ENCODE measurements at places on chromosomes 6 and 20.
A peak's percentile ranks its signal among the peaks of the same experiment; 100 is the strongest.

DNA sequence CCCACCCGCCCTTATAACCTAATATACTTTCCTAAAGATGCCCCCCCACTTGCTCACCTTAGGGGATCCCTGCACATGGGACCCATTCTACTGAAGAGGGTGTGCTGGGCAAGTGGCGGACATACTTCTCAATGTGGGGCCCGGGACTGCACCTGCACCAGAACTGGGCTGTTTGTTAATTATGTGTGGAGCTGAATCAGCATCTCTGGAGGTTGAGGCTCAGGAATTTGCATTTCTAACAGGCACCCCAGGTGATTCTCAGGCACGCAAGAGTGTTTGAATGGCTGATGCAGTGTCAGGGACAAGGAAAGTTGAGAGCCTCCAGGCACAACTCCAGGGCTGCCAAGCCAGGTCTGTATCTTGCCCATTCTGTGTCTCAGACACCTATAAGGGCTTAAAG lies 8.9 kb upstream of the PTPRT start:
- no peak for DNase-seq

- no peak for DNase-seq
Observed at GRCh38 chr6:3643921-3644738, 107.4 kb downstream of the PXDC1 start.

DNA sequence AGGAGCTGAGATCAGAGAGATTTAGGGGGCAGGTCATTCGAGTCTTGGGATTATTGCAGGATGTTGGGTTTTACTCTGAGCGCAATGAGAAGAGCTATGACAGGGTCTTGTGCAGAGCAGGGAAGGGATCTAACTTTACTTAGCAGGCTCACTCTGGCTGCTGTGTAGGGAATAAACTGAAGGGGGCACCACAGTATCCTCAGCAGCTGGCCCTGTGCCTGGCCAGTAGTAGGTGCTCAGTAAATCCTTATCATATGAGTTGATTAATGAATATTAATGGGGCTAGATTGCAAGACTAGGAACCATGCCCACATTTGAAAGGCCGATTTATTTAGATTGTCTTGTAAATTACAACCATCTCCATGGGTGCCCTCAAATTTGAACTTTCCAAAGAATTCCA lies 4.6 kb upstream of the MDGA1 start:
- DNase-seq = no peak

DNA sequence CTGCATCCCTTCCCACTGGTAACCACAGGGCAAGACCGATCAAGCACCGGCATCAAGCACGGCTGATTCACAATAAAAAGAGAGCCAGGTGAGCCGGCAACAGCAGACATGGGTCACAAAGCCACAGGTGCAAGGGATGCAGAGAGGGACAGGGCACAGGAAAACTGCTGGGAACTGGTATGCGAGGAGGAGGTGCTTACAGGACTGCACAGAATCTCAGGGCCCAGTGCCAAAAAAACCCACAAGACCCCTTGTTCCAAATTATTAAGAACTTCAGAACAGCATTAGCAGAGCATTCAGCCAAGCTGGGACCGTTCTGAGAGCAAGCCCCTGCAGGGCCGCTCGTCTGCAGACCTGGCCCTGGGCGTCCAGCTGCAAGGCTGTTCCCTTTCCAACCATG lies 35.4 kb downstream of the BFSP1 start:
- no peak for DNase-seq

- DNase-seq = no peak
Observed at GRCh38 chr6:125940247-125941041, 16.1 kb upstream of the HINT3 start.

- DNase-seq = no peak
Observed at GRCh38 chr20:16043931-16044330, 529.3 kb downstream of the KIF16B start.

DNA sequence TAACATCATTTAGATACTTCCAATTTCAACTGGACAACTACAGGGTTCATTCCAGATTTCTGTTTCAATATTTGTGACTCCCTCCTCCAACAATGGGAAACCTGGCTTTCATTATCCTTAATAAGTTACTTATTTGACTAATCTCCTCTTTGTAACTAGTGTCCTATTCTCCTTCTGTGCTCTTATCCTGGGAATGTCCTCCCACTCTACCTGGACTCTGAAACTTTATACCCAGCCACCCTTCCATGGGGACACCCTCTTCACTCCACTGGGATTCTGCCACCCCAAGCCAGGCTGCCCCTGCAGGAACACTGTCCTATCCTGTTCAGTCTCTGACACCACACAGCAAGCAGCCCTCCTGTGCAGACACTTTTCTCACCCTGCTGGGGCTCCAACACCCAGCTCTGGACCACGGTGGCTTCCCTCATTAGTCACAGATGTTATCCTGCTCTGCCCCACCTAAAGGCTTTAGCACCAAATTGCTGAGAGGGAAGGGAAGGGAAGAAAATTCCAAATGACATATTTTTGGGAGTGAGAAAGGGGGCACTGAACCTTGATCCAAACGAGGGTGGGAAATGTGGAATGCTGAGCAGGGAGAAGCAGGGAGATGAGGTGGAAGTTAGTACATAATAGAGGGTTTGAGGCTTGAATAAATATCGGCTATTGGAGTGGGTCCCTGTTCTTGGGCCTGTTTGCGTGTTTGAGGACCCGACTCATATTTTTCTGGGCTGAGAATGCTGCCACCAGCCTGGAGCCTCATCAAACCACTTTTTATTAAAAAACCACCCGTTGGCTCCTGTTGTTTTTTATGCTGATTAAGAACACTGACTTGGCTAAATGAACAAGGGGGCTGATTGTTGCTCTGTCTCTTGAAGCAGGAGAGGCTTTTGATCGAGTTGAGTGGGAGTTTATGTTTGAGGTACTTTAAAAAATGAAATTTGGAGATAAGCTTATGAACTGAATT lies 54.0 kb upstream of the AKIRIN2 start:
- no peak for DNase-seq

GRCh38 chr6:159968295-159969203 lies at the start of gene IGF2R:
IGF2R (plus strand) TSS chr6:159969082; CDS start chr6:159969247, 165 bp downstream.
- peak; percentile 94 for DNase-seq

DNA sequence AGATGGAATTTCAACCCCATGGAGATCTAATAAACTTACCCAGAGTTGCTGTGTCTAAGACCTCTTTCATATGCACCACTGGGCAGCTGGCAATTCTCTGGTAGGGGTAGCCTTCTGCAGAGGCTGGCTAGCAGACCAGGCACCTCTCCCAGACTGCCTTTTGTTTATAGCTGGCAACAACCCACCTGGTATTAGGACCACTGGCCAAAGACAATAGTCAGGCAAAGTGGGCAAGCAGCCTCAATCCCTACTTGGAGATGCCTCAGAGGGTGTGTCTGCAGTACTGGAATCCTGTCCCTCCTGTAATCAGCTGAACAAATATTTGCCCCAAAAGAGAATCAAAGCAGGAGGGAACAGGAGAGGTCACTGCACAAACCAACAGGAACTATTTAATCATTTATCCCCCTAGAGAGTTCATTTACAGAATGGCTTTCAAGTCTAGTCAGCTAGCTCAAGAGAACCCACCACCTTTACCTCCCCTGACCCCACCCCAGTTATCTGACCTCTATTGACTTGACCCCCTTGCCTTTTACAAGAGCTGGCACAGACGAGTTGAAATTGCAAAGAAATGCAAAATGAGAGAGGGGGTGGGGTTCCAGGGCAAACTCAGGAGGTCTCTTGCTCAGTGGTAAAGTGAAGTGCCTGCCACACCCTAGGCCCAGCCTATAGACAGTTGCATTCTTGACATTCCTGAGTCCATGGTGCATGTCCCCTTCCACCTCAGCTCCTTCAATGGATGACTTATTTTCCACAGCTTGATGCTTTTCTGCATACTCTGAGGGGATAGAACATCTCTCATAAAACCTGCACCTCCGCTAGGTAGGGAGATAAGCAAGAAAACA lies 2.8 kb downstream of the BCL2L1 start:
- no peak for DNase-seq

GRCh38 chr20:22470620-22471026 lies 113.7 kb downstream of the FOXA2 start:
- no peak for DNase-seq

GRCh38 chr6:37600312-37600916 lies 97.3 kb downstream of the MDGA1 start:
- DNase-seq = no peak

GRCh38 chr6:46909371-46909770 lies 12.4 kb downstream of the ADGRF5 start:
- DNase-seq = no peak

GRCh38 chr6:11616200-11616611 lies 78.7 kb downstream of the TMEM170B start:
- no peak for DNase-seq

GRCh38 chr6:109238396-109238795 lies 143.1 kb downstream of the CEP57L1 start:
- no peak for DNase-seq
